H1 (cell line): ENCODE measurements at places on chromosomes 16 and 17. TPM values are rescaled to one million over a fixed set of nuclear protein-coding genes. Genes with fewer than 3 reads are reported as not detected.

DNA sequence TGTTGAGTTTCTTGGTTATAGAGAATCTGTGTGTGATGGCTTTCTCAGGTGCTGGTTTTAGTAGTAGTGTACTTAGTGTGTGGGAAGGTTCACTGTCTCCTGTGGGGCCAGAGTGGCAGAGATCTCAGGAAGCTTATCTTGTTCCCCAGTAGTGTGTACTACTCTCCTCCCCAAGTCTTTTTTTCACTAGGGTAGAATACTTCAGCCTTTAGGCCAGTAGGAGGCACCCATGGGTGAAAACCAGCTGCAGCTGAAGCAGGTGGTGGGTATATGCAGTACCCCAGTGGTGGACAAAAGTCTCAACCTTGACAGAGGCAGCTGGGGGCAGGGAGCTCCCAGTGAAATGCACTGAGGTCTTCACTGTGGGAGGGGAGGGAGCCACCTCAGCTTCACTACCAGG, 109.9 kb downstream of the PHKB start:
- H3K27me3 ChIP-seq = no peaks in the 10 kb centered on the region
- no peak overlapping the region for H3K27ac ChIP-seq
- DNase-seq = no peak
- no peaks in the 10 kb centered on the region for H3K4me1 ChIP-seq
- H3K36me3 ChIP-seq = no peaks in the 10 kb centered on the region

GRCh38 chr16:57134982-57135381, 42.6 kb downstream of the CPNE2 start:
- H3K27me3 ChIP-seq = no peaks in the 10 kb centered on the region
- H3K36me3 ChIP-seq = no peaks in the 10 kb centered on the region
- 0 out of 2 replicates have a peak, but pooled peaks cover 5% of the 10 kb centered on the region for H3K4me1 ChIP-seq
- H3K27ac ChIP-seq = no peak overlapping the region
- no peak overlapping the region for H3K4me3 ChIP-seq

Gene KRTAP2-2
- not detected in 2 replicates for total RNA-seq

GRCh38 chr16:85294810-85295508, 182.7 kb upstream of the CIBAR2 start:
- H3K4me3 ChIP-seq = no peak overlapping the region
- H3K27me3 ChIP-seq = no peaks in the 10 kb centered on the region
- H3K27ac ChIP-seq = no peak overlapping the region
- no peaks in the 10 kb centered on the region for H3K4me1 ChIP-seq

Gene MYCBPAP
- total RNA-seq = 1.7 and 3.3 TPM in 2 replicates

DNA sequence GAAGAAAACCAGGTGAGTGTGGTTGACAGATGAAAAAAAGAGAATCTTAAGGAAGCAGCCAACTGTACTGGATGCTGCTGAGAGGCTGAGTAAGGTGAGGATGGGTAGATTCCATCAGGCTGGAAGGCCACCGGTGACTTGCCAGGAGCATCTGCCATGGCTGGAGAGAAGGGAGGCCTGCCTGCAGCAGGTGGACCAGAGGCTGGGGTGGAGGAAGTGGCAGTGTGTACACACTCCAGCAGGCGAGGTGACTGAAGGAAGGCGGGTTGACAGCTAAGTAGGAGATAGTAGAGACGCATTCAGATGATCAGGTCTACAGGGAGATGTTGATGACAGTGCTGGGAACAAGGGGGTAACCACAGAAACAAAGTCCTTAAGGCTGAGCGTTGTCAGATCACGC, 69.5 kb downstream of the USP43 start:
- no peak for DNase-seq
- H3K4me1 ChIP-seq = no peaks in the 10 kb centered on the region
- no peak overlapping the region for H3K27ac ChIP-seq
- H3K27me3 ChIP-seq = no peaks in the 10 kb centered on the region
- peaks cover 3% of the 10 kb centered on the region for H3K36me3 ChIP-seq

DNA sequence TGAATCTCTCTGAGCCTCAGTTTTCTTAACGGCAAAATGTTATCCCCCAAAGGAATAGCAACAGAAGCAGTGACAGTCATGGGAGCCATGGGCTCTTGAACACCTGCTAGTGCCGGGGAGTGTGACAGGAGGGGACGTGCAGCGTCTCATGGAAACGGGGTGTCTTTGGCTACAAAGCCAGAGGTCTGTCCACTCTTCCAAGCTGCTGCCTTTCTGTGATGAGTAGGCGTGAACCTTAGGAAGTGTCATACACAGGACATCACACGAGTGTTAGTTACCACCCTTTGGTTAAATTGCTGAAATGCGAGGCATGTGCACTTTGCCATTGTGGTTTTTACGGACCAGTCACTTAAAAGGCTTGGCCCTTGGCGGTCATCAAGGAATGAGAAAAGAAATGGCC, 93.4 kb downstream of the IRF8 start:
- no peaks in the 10 kb centered on the region for H3K36me3 ChIP-seq
- H3K27me3 ChIP-seq = no peaks in the 10 kb centered on the region
- H3K4me1 ChIP-seq = no peaks in the 10 kb centered on the region
- H3K27ac ChIP-seq = no peak overlapping the region

DNA sequence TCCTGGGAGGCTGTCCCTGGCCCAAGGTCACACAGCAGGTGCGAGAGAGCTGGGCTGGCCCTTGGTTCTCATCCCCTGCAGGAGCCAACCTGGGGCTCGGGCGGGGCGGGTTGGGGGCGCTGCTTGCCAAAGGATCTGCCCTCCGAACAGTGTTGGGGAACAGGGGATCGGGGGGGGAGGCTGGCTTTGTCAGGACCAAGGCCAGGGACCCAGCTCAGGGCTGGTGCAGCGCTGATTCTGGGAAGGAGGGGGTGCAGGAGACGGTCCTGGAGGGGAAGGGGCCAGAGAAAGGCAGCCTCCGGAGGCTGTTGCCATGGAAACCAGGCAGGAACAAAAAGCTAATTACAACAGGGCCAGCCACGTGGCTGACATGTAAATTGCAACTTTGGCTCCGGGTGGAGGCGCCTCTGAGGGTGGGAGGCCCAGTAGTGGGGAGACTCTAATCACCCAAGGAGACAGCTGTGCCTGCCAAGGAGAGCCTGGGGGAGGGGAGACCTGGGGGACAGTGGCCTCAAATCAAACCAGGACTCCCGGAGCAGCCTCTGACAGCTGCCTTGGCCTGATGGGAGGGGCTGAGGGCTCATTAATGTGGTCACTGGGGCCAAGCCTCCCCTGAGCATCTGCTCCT, 1.3 kb downstream of the TUBB3 start:
- H3K36me3 ChIP-seq = no peaks in the 10 kb centered on the region
- H3K4me3 ChIP-seq = peak overlapping the region; percentile 65
- DNase-seq = peak; percentile 84

DNA sequence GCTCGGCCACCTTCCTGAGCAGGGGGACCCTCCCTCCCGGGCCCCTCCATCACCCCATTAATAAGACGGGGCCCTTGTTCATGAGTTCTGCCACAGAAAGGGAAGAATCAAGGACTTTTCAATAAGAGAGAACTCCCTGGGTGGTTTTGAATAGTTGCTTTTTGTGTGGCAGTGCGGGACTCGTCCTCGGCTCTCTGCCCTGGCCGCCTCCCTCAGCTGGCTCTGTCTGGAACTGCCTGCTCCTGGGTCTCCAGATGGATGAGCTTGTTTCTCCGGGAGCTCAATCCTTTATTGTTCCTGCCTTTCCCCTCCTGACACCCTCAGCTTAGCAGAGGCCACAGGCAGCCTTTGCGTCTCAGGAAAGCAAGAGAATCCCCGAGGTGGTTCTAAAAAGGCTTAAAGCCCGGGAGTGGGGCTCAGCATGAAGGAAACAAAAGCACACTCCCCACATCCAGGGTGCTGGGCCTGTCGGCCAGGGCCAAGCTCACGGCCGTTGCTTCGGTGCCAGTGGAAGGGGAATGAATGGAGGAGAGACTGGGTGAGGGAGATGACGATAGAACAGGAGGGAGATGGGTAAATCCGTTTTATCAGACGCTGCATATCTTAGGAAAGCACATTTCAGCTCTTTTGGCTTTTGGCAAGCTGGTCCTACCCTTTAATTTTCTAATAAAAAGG, 60.2 kb downstream of the RAI1 start:
- no peak overlapping the region for H3K27ac ChIP-seq
- H3K4me3 ChIP-seq = no peak overlapping the region; the same call in 1 of the 2 replicates
- H3K36me3 ChIP-seq = no peaks in the 10 kb centered on the region
- H3K4me1 ChIP-seq = peaks cover 35% of the 10 kb centered on the region

Gene WFIKKN1
- 10.2 and 11.4 TPM in 2 replicates for total RNA-seq

DNA sequence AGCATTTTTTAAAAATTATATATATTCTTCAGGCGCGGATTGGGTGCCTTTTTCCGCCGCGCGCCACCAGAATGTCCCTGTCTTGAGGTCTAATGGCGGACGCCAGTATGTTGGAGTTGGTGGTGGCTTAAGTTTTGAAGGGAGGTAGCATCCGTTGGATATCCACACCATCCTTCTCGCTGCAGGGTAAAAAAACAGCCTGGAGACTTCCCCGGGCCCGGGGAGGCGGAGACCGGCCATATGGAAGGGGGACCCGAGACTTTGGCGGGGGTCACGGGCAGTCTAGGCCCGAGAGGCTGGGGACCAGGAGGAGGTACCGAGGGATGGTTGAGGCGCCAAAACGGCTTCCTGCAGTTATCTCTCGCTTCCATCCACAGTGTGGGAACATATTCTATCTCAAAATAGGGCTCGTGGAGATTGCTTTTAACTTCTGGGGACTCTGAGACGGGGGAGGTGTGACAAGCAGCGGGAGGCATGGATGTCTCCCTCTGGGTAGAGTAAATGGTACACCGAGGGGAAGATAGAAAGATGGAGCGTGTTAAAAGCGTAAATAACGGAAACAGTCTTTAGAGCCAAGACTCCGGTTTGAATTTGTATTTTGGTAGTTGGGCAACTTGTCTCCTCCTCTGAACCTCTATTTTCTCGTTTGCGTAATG, at the start of gene SF3B3:
Gene SF3B3, plus strand, starts transcription at position 74 of the 656 bp plus-strand sequence. CDS start 2,841 bp downstream, outside the sequence.
- DNase-seq = no peak
- H3K27ac ChIP-seq = peak within 1 kb of the TSS; percentile 91
- H3K4me3 ChIP-seq = peak within 1 kb of the TSS; percentile 93
- peaks cover 3% of the 10 kb centered on the region; the same call in 1 of the 2 replicates for H3K4me1 ChIP-seq

DNA sequence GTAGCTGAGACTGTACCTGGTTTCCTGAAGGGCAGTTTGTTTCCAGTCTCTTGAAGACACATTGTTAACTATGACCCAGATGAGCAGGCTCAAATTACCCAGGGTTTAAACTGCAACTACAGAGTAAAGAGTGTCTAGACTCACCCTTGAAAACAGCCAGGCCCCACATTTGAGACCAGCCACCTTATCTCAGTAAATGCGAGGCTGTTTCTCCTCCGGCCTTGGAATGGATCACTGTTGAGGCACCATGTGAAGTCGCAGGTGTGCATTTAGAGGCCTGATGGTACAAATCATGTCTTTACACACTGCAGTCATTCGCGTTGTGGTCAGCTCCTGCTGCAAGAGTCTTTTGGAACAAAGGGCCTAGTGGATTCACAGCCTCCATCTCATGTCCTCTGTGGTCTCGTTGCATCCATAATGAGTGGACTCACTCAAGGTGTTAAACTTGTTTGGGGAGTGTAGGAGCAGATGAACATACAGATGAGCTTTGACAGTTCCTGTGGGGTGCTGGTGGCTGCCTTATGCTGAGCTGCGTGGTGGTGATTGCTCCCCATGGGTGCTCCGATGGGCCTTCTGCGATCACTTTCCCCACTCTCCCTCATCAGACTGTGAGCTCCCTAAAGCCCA, 18.5 kb upstream of the N4BP1 start:
- DNase-seq = peak; percentile 29
- H3K27ac ChIP-seq = no peak overlapping the region
- H3K4me1 ChIP-seq = no peaks in the 10 kb centered on the region
- no peaks in the 10 kb centered on the region for H3K36me3 ChIP-seq

DNA sequence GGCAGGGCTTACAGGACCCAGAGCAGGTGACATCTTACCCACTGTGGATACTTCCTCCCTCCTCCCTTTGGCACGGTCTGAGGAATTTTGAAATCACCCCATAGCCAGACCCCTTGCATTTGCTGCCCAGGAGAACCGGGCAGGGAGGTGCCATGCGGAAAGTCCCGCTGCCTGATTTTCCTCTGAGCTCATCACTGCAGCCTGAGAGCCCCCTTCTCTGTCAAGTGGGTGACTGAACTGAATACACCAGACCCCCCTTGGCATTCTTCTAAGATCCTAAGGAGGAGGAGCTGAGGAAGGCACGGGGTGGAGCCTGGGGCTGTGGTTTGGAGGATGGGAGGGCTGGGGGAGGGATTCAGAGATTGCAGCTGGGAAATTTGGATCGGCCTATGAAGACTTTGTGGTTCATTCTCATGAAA, 173.4 kb downstream of the RAB11FIP4 start:
- H3K27ac ChIP-seq = no peak overlapping the region

- H3K27me3 ChIP-seq = peaks cover 36% of the 10 kb centered on the region
- no peaks in the 10 kb centered on the region for H3K36me3 ChIP-seq
- peak overlapping the region; percentile 49 for H3K4me3 ChIP-seq
- peaks cover 10% of the 10 kb centered on the region for H3K4me1 ChIP-seq
- H3K27ac ChIP-seq = no peak overlapping the region
- DNase-seq = no peak
Measured at GRCh38 chr17:4738136-4739121, 1.2 kb upstream of the ZMYND15 start.

- no peaks in the 10 kb centered on the region for H3K27me3 ChIP-seq
- peaks cover 4% of the 10 kb centered on the region for H3K36me3 ChIP-seq
- no peak overlapping the region for H3K4me3 ChIP-seq
- no peaks in the 10 kb centered on the region for H3K4me1 ChIP-seq
Measured at GRCh38 chr17:78058001-78058400, 70.6 kb downstream of the TMC6 start.

Gene HEATR9
- not detected in 2 replicates for total RNA-seq

- no peaks in the 10 kb centered on the region for H3K36me3 ChIP-seq
- no peak overlapping the region for H3K4me3 ChIP-seq
- no peaks in the 10 kb centered on the region for H3K4me1 ChIP-seq
- no peaks in the 10 kb centered on the region for H3K27me3 ChIP-seq
Measured at GRCh38 chr16:76193906-76194615, 83.1 kb upstream of the CNTNAP4 start.

- no peak overlapping the region for H3K4me3 ChIP-seq
- no peak for DNase-seq
- no peaks in the 10 kb centered on the region for H3K27me3 ChIP-seq
- H3K4me1 ChIP-seq = peaks cover 2% of the 10 kb centered on the region
- H3K27ac ChIP-seq = no peak overlapping the region
- H3K36me3 ChIP-seq = no peaks in the 10 kb centered on the region
Measured at GRCh38 chr16:79114759-79115158, 485.8 kb downstream of the MAF start.

DNA sequence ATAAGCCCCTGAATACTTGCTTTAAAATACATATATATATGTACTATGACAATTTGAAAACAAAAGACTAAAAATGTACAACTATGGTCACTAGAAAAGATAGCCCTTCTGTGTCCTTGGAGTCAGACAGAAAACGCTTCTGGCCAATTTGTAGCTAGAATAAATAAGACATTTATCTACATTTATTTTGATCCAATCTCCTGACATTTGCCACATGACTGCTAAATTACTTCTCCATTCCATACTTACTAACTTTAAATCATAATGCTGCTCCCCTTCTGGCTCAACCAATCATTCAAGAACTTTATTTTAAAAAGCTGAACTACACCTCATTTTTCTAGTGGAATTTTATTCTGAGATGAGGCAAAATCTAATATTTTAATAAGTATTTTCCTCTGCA, 65.8 kb downstream of the CYTH1 start:
- H3K4me1 ChIP-seq = peaks cover 15% of the 10 kb centered on the region
- no peak overlapping the region for H3K4me3 ChIP-seq
- no peaks in the 10 kb centered on the region for H3K36me3 ChIP-seq

GRCh38 chr16:78742501-78743283, 643.2 kb downstream of the WWOX start:
- no peaks in the 10 kb centered on the region for H3K27me3 ChIP-seq
- no peak for DNase-seq
- no peaks in the 10 kb centered on the region for H3K36me3 ChIP-seq
- H3K4me3 ChIP-seq = no peak overlapping the region
